ENCODE measurements at places on chromosomes 7 and 10.

GRCh38 chr7:16446508-16446907 lies 19.0 kb downstream of the SOSTDC1 start:
- no peak for DNase-seq

GRCh38 chr7:121157885-121158590 lies 169.5 kb downstream of the CPED1 start:
- no peak for DNase-seq

DNA sequence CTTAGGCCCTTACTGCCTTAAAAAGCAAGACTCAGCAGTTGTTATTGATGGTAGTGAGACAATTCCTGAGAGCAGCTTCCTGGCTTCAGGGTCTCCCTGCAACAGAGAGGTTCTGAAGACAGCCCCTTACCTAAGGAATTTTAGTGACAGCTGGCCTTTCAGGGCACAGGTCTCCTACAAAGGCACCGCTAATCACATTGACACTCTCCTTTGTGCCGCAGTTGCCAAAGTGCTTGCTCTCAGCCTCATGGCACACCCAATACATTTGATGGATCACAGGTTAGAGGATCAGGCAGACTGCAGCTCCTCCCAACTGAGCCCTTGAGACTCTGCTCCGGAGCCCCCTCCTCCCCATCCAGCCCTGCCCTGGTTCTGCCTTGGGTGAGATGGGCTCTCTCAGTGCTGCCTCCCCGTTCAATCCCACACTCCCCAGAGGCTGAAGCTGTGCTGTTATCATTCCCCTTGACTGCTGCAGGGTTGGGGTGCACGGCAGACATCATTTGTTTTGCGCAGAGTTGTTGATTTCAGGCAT lies 198.2 kb downstream of the EMX2 start:
- DNase-seq, result no peak

DNA sequence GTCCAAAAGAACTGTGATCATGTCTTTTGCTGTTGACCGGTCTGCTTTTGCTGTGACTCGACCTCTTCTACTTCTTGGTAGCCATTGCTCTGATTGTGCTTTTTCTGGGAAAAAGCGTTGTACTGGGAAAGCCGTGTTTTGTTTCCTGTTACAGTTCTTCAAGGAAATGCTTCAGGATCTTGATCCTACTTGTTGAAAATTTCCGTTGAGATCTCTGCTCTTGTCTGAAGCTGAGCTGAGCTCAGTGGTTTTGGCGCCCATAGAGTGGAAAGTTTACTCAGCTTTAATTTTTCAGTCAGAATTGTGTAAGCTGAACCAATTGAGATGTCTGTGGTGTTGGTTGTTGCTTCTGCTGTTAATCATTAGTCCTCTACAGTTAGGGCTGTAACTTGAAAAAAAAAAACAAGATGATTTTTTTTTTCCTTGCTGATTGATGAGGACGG lies 302.2 kb downstream of the CCDC3 start:
- DNase-seq, result no peak

DNA sequence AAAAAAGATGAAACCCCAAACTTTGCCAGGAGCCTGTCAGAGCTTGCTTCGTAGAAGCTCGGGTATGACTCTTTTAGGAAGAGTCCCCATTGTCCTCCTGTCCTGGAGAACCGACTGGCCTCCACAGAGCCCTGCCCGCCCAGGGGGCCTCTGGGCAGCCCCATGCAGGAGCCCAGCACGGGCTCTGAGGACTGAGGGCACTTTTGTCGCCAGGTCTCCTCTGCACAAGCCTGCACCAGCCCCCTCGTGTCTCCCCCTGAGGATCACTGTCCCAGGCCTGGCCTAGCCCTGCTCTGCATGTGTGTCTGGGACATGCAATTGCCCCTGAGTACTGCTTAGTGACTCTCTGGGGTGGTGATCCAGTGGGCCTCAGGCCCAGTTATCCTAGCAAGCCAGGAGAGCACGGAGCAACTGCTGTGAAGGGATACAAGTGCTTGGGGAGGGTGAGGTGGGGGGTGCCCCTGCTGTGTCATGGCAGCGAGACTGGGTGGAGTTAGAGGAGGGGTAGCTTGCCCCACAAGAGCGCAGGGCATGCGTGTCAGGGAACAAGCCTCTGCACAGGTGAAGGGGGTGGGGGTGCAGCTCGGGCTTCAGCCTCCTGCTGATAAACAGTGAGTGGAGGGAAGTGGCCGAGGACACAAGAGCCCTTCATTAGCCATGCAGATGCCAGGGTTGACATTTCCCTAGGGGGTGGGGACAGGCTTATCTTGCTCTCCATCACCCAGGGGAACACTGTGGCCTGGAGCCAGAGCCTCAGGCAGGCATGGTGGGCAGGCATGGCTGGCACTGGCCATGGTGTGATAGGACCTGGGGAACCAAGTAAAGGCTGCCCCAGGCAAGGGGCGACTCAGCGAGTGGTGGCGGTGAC lies 143.4 kb downstream of the C10orf105 start:
- DNase-seq, result no peak

DNA sequence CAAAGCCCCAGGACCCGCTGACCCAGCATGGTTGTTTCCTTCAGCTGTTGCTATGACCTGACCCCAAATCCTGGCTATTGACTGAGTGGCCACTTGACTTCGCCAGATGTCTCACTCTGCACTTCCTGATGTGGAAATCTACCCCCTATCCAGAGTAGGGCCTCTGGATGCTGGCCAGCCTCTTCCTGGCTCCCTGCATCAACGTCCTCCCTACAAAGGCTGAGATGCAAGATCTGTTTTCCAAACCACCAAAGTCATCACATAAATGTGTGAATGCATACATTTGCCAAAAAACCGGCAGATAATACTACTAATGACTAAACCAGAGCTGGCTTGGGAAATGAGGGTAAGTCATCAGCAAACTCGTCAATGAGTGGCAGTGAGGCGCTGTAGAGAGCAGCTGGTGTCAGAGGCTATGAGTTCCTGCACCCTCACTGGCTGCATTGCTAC lies 70.4 kb downstream of the PYROXD2 start:
- DNase-seq, result no peak

DNA sequence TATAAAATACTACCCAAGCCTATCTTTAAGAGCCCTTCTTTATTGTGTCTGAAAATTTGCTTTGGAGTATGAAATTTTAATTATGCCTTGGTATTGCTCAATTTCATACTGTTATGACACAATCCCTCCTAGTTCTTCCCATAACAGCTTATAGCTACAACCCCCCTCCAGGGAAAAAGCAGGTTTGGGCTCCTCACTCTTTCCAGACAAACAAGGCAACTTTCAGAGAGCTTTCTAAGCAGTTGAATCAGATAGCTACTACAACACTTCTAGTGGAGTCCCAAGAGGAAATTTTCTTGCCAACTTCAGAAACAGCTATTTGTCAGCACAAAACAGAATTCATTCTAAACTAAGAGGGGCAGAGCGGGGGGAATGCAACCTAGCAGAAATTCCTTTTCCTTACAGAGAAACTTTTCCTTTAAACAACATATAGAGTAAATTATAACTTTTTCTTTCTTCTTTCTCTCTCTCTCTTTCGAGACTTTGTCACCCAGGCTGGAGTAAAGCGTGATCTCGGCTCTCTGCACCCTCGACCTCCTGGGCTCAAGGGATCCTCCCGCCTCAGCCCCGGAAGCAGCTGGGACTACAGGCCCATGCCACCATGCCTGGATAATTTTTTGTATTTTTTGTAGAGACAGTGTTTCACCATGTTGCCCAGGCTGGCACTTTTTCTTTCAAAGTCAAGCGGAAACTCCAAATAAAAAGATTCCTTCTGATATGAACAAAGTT lies 26.0 kb upstream of the JMJD1C start:
- no peak for DNase-seq

DNA sequence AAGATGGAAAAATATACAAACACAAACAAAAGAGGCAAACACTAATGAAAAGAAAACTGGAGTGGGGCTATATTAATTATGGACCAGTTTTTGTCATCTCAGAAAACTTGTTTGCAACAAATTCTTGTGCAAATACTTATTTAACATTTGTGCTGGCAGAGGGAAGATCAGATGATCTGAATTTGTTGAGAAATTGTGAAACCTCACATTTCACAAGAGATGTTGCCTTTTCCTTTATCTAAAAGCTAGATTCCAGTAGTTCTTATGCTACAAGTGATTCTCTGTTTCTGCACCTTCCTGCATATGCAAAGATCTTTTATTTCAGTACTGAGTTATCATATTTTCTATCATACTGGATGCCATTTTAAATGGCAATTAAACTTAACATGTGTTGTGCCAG lies 320.7 kb downstream of the SUGCT start:
- DNase-seq, result no peak

- no peak for DNase-seq
These were observed 181.4 kb downstream of the JCAD start for GRCh38 chr10:29877793-29878491.

Measured in stimulated activated CD8-positive, alpha-beta memory T cell treated with anti-CD3 and anti-CD28 coated beads, Interleukin-4, amount 100 ng/mL, for 1 hour (primary cell).